Fibroblast of the conjunctiva (primary cell): ENCODE measurements at places on chromosomes 11 and 22.

DNA sequence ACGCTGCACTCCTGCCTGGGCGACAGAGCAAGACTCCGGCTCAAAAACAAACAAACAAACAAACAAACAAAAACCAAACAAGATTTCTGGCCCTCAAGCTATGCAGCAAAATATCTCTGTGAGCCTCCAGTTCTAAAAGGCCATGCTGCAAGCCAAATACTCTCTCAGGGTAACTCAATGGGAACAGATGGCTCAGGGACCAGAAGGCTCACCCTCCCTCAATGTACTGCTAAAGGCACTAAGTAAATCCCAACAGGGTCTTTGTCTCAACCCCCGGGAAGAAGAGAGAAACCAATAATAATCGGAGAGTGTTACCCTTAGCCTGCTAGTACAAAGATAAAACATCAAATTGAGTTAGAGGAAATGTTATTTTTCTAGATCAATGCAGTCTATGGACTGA lies 119.7 kb upstream of the ZC3H12C start:
- no peak for DNase-seq

GRCh38 chr22:33104147-33104854 lies 46.1 kb upstream of the SYN3 start:
- DNase-seq: no peak

DNA sequence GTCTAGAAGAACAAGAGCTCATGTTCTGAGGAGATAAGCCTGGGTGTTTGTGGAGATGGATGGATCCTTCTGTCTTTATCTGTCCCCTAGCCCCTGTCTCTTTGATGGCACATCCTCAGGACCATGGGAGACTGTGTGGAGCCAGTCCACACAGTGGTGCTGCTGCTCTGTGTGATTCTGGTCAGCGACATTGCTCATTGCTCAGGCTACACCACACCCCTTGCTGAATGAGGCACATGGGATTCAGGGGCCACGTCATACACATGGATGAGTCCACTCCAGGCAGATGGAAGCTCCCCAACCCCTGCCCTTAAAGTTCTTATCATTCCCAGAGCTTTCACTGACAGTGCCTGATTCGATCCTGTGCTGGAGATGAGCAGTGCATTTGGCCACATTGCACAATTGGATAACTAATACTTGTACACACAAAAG lies 222.2 kb downstream of the NAV2 start:
- no peak for DNase-seq

- DNase-seq: no peak
Observed at GRCh38 chr22:48850658-48851287, 976.9 kb downstream of the BRD1 start.

- DNase-seq: no peak
Observed at GRCh38 chr11:120540744-120541465, 29.4 kb downstream of the GRIK4 start.

DNA sequence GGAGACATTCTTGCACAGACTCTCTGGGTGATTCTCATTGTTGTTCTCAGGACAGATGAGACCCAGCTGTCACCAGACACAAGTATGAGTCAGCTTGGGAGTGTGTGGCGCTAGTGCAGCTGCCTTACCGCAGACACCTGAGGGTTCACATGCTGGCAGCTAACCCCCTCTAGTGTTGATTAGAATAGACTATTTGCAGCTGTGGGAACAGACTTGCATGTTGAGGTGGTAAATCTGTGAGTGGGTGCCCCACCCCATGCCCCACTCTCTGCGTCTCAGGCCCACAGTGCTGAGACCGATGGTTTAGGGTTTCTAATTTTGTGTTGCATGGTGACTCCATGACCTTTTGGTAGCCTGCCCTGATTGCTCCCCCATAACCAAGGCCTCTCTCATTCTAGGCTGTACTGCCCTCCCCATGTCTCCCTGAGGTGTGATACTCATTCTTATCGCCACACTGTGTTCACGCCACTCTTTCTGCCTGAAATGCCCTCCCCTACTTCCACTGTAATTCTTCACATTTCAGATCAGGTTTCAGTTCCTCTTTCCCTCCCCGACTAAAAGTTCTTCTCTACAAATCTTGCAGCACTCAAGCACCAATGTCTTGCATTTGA lies 73.7 kb upstream of the KIRREL3 start:
- no peak for DNase-seq

DNA sequence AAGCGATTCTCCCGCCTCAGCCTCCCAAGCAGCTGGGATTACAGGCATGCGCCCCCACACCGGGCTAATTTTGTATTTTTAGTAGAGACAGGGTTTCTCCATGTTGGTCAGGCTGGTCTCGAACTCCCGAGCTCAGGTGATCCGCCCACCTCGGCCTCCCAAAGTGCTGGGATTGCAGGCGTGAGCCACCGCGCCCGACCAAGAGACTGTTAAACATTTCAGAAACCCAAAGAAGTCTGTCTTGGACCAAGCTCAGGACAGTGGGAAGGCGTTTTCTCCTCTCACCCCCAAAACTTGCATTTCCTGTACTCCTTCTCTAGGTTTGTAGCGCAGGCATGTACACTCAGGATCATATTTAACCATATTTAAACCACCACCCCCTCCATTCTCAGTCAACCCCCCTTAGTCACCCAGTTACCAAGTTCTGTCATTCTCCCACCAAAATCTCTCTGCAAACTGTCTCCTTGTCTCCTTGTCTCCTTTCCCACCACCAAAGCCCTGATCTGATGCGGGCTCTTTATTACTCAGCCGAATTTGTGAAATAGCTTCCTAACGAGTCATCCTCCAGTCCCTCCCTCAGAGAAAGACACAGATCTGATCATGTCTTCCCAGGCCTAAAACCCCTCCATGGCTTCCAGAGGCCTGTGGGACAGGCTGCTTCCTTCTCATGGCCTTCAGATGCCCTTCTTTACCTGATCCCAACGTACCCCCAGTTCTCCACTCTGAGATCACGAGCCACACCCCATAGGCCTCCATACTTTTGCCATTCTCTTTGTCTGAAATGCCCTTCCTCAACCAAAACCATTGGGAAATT lies 29.0 kb upstream of the CREB3L1 start:
- DNase-seq: peak; percentile 79
